NCI-H2081 (cell line): ENCODE measurements at places on chromosomes 2 and 18.

DNA sequence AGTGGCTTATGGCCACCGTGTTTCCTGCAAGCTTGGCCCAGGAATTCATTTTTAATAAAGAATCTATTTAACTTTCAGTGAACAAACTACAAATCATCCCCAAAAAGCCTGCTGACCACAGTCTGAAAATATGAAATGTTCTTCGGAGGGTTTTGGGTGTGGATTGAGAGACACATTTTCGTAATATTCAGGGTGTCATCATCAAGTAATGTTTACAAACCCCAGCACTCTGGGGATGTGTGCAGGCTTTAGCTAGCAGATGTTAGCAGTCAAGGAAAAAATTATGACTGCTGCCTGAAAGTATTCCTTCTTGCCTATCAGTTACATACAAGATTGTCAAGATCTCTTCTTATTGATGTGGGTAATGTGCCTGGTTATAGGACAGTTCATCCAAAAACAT is 143.9 kb upstream of the FN1 start:
- no peak for DNase-seq

GRCh38 chr2:126856403-126856802 is 42.3 kb upstream of the TEX51 start:
- no peak for DNase-seq

GRCh38 chr2:151306621-151307020 is 17.2 kb upstream of the NMI start:
- DNase-seq = no peak

- DNase-seq = no peak
Measured at GRCh38 chr2:152411154-152411553, 76.2 kb downstream of the FMNL2 start.

DNA sequence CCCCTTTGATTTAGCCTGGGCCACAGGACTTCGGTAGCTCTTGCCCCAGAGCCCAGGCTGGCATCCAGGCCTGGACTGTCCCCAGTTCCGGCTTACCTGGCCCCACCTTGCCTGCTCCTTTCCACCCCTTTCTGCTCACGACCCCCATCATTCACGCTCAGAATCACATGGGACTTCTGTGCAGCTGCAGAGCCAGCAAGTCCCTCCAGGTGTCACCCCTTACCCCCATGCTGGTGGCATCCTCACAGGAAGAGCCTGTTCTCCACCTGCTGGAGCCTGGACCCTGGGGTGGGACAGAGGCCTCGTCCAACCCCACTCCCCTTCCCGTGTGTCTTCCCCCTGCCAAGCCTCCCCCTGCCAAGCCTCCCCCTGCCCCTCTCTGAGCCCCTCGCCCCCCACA is 7.9 kb upstream of the KCNIP3 start:
- peak; percentile 27 for DNase-seq

GRCh38 chr2:18701981-18702380 is 112.6 kb upstream of the NT5C1B start:
- no peak for DNase-seq

- no peak for DNase-seq
Measured at GRCh38 chr2:54074606-54075341, 40.6 kb upstream of the ACYP2 start.

GRCh38 chr2:190497428-190497827 is 37.1 kb downstream of the NEMP2 start:
- DNase-seq = no peak

GRCh38 chr2:226771067-226771466 is 28.6 kb downstream of the IRS1 start:
- DNase-seq = no peak

- DNase-seq = no peak
Measured at GRCh38 chr2:49129034-49129433, 25.3 kb downstream of the FSHR start.

- peak; percentile 30 for DNase-seq
Measured at GRCh38 chr18:46335534-46336101, 231.4 kb downstream of the HAUS1 start.

DNA sequence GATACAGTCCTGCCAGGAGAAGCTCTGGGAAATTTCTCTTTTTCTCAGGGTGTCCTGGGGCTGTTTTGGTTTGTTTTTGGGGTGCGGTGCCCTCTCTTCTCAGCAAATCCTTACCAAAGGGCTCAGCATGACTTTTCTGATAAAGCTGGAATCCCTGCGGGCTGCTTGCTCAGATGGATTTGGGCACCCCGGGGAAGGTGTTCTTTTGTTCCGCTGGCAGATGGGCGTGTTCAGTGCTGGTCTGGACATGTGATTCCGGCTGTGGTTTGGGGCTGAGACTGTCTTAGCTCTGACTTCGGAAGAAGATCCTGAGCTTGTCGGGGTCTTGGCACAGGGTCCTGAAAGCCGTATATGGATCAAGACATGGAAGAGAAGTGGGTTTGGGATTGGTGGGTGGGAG is 134.2 kb upstream of the SPRED2 start:
- DNase-seq = no peak

GRCh38 chr2:189829102-189829833 is 45.0 kb downstream of the PMS1 start:
- DNase-seq = no peak
